ENCODE measurements at places on chromosomes 6 and 20.

DNA sequence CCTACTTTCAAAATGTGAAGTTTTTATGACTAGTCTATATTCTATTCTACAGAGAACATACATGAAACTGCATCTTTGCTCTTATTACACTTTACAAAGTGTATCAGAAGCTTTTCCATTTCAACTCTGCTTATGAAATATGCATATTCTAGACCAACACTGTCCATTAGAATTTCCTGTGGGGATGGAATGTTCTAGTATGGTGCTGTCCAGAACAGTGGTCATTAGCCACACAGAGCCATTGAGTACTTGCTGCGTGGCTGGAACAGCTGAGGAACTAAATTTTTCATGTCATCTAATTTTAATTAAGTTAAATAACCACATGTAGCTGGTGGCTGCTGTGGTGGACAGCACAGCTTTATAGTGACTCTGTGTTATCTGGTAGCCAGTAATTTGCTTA, 105.9 kb upstream of the PDE10A start:
- no peak for DNase-seq

- no peak for DNase-seq
Observed at GRCh38 chr20:49603209-49603627, 35.3 kb upstream of the PTGIS start.

DNA sequence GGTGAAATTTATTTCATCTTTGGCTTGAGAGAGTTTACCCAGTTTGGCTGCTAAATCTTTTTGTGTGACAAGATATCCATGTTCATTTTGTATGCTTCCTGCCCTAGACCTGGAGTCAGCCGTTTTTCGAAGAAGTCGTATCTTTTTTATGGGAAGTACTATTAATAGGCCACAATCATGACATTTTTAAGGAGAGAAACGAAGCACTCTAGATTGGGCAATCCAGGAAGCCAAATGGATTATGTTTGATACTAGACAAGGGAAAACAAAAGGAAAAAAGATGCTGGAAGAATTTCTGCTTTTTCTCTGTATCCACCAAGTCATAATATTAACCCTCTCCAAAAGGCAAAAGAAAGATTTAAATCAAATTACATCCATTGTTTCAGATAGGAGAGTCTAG, 214.6 kb downstream of the HDGFL1 start:
- no peak for DNase-seq

DNA sequence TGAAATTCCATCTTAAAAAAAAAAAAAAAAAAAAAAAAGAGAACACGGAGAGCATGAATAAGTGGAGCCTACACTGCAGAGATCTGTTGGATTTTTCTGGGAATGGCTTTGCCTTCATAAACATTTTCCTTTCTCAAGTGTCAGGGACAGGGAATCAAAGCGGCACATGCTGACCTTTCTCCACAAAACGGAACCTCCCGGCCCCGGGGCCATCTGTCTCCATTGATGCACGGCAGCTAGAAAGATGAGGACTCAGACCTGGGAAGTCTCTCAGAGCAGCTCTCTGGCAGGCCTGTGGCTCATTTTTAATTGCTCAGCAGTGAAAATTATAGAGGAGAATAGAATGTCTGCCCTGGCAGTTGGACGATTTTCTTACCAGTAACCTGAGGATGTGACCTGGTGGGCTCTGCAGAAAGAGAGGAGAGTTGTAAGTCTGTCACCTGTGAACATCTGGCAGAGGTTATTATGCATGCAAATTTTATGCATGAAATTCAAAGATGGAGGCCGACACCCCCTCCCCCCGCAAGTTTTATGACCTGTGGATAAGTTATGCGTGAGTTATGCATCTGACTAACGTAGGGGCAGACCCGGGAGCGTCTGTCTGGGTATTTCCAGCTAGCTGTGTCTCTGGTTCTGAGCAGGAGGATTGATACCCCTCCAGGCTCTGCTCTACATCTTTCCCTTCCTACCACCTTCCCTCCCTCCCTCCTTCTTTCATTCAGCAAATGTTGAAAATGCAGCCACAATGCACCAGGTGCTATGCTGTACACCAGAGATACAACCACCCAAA, 352.5 kb downstream of the CDH26 start:
- no peak for DNase-seq

DNA sequence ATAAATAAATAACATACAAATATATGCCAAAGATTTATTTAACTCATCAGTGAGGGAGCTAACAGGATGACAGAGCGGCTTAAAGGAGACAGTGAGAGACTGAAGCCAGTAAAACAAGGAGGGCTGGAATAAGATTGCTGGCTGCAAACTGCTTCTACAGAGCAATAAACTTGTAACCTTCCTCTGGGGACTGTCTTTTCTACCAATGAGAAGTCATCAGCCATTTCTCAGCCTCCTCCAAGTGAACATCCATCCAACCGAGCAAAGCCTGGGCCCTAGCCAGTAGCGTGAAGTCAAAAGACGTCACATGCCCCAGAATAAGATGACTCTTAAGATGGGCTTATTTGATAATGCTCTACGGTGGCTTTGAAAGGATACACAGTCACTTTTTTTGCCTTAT, 42.5 kb downstream of the CPXM1 start:
- DNase-seq: no peak

GRCh38 chr6:30725713-30726505, 5.8 kb downstream of the TUBB start:
- no peak for DNase-seq

GRCh38 chr6:52712136-52712535, 41.2 kb downstream of the TMEM14A start:
- no peak for DNase-seq

DNA sequence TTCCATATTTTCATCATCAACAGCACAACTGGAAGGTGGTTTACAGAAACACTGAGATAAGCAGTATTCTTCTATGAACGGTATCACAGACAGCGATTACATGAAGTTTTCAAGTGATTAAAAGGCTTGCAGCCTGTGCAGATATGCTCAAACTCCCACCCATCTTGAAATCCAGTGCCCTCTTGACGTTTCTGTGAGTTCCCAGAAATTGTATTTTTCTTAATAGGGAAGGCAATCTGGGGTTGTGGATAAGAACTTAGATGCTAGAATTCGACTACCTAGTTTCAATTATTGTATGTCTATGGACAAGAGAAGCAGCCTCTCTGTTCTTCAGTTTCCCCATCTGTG, 290.3 kb downstream of the ZNF217 start:
- DNase-seq: no peak

Measured in vagina (tissue), 2 donors.